Activated T-helper 2 cell treated with anti-CD3 and anti-CD28 coated beads, Interferon-gamma antibody, Interleukin-2, Interleukin-4, amounts not matched to agents 10 μg/mL and 5 μg/mL and 100 μg/mL, durations not matched to agents 14 hours and 24 hours and 36 hours (primary cell): ENCODE measurements at places on chromosomes 2 and 18. TPM values are rescaled to one million over a fixed set of nuclear protein-coding genes. Genes with fewer than 3 reads are reported as not detected.

DNA sequence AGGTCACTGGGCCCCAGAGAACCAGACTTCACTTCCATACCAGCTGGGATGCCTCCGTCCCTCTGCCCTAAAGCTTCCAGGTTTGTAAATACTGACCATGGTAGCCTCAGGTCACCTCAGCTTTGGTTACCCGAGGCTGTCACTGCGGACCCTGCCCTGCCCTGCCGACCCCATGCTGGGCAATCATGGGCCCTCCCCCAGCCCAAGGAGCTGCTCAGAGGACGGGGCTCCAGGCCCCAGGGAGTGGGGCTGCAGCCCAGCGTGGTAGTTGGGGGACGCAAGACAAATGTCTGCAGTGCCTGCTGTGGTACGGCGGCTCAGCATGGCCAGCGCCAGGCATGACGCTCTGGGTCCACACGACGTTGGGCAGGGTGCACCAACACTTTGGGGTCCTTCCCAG, 25.3 kb downstream of the RAMP1 start:
- H3K27me3 ChIP-seq = no peaks in the 10 kb centered on the region
- no peak for DNase-seq
- H3K4me3 ChIP-seq = no peak overlapping the region
- H3K36me3 ChIP-seq = no peaks in the 10 kb centered on the region
- no peak overlapping the region for H3K27ac ChIP-seq
- H3K4me1 ChIP-seq = peaks cover 5% of the 10 kb centered on the region

DNA sequence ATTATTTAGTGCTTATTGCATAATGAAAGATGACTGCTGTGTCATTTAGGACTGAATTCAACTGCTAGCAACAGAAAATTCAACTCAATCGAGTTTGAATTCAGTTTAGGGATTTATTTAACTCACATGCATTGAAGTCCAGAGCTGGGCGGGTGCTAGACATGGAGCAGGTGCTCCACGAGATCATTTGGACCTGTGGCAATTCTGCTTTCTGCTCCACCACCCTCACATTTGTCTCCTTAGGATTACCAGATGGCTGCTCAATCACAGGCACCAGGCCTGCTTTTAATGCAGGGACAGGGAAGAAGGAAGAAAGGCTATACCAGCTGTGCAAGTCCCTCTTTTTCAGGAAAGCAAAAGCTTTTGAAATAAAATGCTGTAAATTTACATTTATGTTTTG, 572.9 kb upstream of the SLC8A1 start:
- DNase-seq = no peak
- no peaks in the 10 kb centered on the region for H3K36me3 ChIP-seq
- no peak overlapping the region for H3K4me3 ChIP-seq
- H3K27ac ChIP-seq = no peak overlapping the region
- no peaks in the 10 kb centered on the region for H3K27me3 ChIP-seq
- H3K4me1 ChIP-seq = no peaks in the 10 kb centered on the region

Gene TRIM54
- total RNA-seq = 0.21 and 0.25 TPM in 2 replicates

Gene PRSS56
- total RNA-seq = not detected in 2 replicates

DNA sequence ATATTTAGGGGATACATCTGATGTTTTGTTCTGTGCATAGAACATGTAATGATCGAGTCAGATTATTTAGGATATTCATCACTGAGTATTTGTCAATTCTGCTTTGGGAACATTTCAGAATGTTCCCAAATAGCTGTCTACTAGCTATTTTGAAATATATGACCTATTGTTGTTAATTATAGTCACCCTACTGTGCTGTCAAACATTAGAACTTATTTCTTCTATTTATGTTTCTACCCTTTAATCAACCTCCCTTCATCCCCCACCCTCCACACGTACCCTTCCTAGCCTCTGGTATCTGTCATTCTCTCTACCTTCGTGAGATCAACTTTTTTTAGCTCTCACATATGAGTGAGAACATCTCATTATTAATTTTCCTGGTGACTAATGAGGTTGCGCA, 40.9 kb downstream of the ANKRD12 start:
- no peak for DNase-seq
- no peak overlapping the region for H3K4me3 ChIP-seq
- peaks cover 20% of the 10 kb centered on the region for H3K4me1 ChIP-seq
- no peaks in the 10 kb centered on the region for H3K27me3 ChIP-seq
- no peak overlapping the region for H3K27ac ChIP-seq

GRCh38 chr2:71212336-71212735, 14.6 kb downstream of the PAIP2B start:
- no peaks in the 10 kb centered on the region for H3K4me1 ChIP-seq
- no peak overlapping the region for H3K27ac ChIP-seq
- no peaks in the 10 kb centered on the region for H3K36me3 ChIP-seq
- peaks cover 9% of the 10 kb centered on the region for H3K27me3 ChIP-seq
- no peak for DNase-seq
- no peak overlapping the region for H3K4me3 ChIP-seq

DNA sequence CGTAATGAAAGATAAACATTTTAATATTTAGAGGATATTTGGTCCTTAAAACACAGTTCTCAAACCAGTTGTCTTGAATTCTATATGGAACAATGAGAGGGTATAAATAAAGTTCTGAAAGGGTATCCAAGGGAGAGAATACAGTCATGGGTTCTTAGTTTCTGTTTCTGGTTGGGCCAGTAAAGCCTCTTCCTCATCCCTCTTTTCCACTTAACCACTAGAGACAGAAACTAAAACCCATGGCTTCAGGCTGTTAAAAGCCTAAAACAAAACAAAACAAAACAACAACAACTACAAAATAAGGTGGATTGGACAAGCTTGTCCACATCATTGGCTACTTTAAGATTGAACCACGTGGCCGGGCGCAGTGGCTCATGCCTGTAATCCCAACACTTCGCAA, 18.8 kb downstream of the COQ10B start:
- peaks cover 50% of the 10 kb centered on the region for H3K36me3 ChIP-seq
- no peaks in the 10 kb centered on the region for H3K27me3 ChIP-seq

DNA sequence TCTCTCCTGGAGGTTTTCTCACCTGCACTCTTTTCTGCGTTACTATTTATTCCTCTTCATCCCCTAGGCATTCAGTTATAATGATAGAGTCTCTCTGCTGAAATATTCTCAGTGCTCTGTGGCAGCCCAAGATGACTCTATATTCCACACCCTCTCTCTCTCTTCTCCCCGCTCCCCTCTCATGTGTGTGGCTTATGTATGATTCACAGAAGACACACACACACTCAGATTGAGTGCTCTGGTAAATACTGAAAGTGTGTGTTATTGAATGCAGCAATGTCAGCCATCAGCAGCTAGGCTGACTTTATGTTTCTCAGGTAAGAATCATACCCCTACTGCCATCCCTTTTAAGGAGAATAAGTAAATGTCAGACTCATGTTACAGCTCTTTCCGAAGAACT, 201.2 kb downstream of the SLC4A10 start:
- H3K4me1 ChIP-seq = peaks cover 14% of the 10 kb centered on the region
- no peak for DNase-seq
- no peak overlapping the region for H3K27ac ChIP-seq
- no peaks in the 10 kb centered on the region for H3K36me3 ChIP-seq
- H3K27me3 ChIP-seq = peaks cover 3% of the 10 kb centered on the region

Gene MC4R
- not detected in 2 replicates for total RNA-seq

- no peak overlapping the region for H3K4me3 ChIP-seq
- H3K4me1 ChIP-seq = no peaks in the 10 kb centered on the region
- DNase-seq = no peak
Measured at GRCh38 chr2:47662552-47662951, 120.4 kb upstream of the MSH6 start.

- H3K36me3 ChIP-seq = no peaks in the 10 kb centered on the region
- H3K27ac ChIP-seq = no peak overlapping the region
- H3K4me3 ChIP-seq = no peak overlapping the region
- DNase-seq = no peak
- H3K27me3 ChIP-seq = peaks cover 6% of the 10 kb centered on the region
Measured at GRCh38 chr2:207802650-207803049, 32.9 kb upstream of the FZD5 start.

DNA sequence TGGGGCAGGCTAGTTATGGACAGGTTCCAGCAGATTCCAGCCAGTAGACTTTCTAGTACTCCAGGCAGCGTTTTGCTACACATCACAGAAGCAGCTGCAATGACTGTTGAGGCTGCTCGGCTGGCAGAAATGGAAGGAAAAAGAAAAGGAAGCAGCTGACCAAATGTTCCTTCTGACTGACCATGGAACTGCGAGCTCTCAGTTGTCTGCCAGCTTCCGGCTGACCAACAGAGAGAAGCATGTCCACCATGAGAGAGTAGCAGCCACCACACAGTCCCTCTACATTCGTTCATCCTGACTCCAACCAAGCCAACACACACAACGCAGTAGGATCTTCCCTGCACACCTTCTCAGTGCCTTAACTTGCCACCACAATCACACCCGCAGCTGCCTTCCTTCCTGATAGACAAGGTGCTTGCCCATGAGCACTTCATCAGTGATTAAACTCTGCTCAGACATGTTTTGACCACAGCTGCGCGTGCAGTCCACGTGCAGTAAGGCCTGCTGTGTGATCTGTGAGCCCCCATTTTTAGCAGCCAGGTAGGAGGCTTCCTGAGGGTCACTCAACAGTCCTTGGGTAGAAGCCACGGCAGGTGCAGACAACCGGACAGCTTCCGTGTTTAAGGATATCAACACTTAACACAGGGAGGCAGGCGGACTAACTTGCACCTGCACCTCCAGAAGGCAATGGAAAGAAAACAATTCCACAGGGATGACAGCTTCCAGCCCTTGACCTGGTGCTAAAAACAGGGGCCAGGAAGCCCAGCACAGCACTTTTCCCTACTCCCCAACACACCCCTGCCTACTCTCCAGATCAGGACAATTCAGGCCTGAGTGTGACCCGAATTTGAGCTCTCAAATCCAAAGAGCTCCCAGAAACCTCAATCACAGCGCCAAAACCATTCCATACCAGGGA, 996 bp downstream of the TGFBRAP1 start:
- DNase-seq = no peak
- H3K4me3 ChIP-seq = peak overlapping the region; percentile 92
- H3K4me1 ChIP-seq = peaks cover 31% of the 10 kb centered on the region
- H3K27me3 ChIP-seq = no peaks in the 10 kb centered on the region
- peak overlapping the region; percentile 91 for H3K27ac ChIP-seq

- DNase-seq = no peak
- no peaks in the 10 kb centered on the region for H3K27me3 ChIP-seq
- H3K4me1 ChIP-seq = no peaks in the 10 kb centered on the region
- H3K4me3 ChIP-seq = no peak overlapping the region
- no peak overlapping the region for H3K27ac ChIP-seq
- no peaks in the 10 kb centered on the region for H3K36me3 ChIP-seq
Measured at GRCh38 chr2:82239176-82239575, 1934.6 kb upstream of the LRRTM1 start.

- no peaks in the 10 kb centered on the region for H3K36me3 ChIP-seq
- DNase-seq = no peak
- no peak overlapping the region for H3K27ac ChIP-seq
Measured at GRCh38 chr2:11368059-11368572, 23.7 kb upstream of the ROCK2 start.

Gene TMEM247
- not detected in 2 replicates for total RNA-seq

- peaks cover 7% of the 10 kb centered on the region for H3K27me3 ChIP-seq
- H3K4me3 ChIP-seq = no peak overlapping the region
- H3K36me3 ChIP-seq = no peaks in the 10 kb centered on the region
- no peak overlapping the region for H3K27ac ChIP-seq
- no peak for DNase-seq
- no peaks in the 10 kb centered on the region for H3K4me1 ChIP-seq
Measured at GRCh38 chr2:119263025-119263424, 39.4 kb downstream of the STEAP3 start.

GRCh38 chr18:79378536-79379250, 17.0 kb upstream of the NFATC1 start:
- peak; percentile 71 for DNase-seq
- no peaks in the 10 kb centered on the region for H3K27me3 ChIP-seq
- peaks cover 11% of the 10 kb centered on the region for H3K4me1 ChIP-seq

DNA sequence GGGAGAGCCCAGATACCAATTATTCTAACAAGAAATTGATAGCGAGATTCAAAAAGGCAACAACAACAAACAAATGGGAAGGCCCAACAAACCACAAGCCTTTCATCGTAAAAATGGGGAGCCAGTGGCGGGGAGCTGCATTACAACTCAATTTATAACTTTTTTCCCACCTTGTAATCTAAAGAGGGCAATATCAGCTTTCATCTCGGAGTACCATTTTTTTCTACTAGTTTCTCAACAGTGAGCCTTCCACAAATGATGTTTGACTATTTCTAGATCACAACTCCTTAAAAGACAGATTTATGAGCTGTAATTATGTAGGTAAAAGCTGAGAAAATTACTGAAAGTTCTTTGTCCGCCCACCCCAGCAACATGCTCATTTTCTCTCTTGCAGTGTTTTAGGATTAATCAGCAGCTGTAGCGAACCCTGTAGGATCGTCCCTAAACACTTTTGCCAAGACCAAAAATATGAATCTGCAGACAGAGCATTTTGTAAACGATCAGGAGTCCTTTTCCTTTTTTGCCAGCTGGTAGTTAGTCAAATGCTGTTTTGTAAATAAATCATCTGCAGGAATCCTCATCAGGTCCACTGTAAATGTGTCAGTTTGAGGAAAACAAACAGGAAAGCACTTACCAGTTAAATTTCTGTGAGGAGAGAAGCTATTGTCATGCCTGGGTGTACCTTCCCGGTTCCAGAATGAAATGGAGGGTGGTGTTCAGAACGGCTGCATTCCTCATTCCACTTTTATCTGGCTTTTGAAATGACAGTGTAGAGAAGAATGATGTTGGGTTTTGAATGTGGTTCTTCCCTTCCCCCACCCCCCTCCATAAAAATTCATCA, 53.2 kb downstream of the EEF1B2 start:
- peaks cover 4% of the 10 kb centered on the region for H3K4me1 ChIP-seq
- no peak for DNase-seq
- no peak overlapping the region for H3K4me3 ChIP-seq
- peaks cover 23% of the 10 kb centered on the region for H3K27me3 ChIP-seq
- no peak overlapping the region for H3K27ac ChIP-seq

GRCh38 chr2:12543076-12543977, 173.4 kb upstream of the TRIB2 start:
- H3K27ac ChIP-seq = no peak overlapping the region
- no peak for DNase-seq
- no peak overlapping the region for H3K4me3 ChIP-seq

GRCh38 chr2:19835781-19836281, 66.0 kb downstream of the TTC32 start:
- DNase-seq = no peak
- no peak overlapping the region for H3K27ac ChIP-seq
- H3K36me3 ChIP-seq = no peaks in the 10 kb centered on the region

Gene SLC19A3
- total RNA-seq = not detected in 2 replicates

- H3K36me3 ChIP-seq = no peaks in the 10 kb centered on the region
- no peak for DNase-seq
- H3K27me3 ChIP-seq = peaks cover 8% of the 10 kb centered on the region
- H3K27ac ChIP-seq = no peak overlapping the region
- no peak overlapping the region for H3K4me3 ChIP-seq
Measured at GRCh38 chr2:200127848-200128247, 172.5 kb downstream of the MAIP1 start.

Gene SNED1
- total RNA-seq = 1.5 and 1.7 TPM in 2 replicates

Gene SLC4A5
- 1.2 and 1.8 TPM in 2 replicates for total RNA-seq

- DNase-seq = no peak
- peaks cover 24% of the 10 kb centered on the region for H3K27me3 ChIP-seq
- H3K27ac ChIP-seq = no peak overlapping the region
- H3K36me3 ChIP-seq = no peaks in the 10 kb centered on the region
Measured at GRCh38 chr2:27251766-27252165, 11.1 kb downstream of the SLC30A3 start.

- no peaks in the 10 kb centered on the region for H3K27me3 ChIP-seq
- peaks cover 40% of the 10 kb centered on the region for H3K4me1 ChIP-seq
- peak overlapping the region; percentile 4 for H3K4me3 ChIP-seq
- no peak for DNase-seq
Measured at GRCh38 chr2:207619764-207620203, 5.4 kb downstream of the METTL21A start.

Gene CNRIP1
- total RNA-seq = not detected in 2 replicates
